ENCODE measurements at places on chromosomes 7 and 10.

DNA sequence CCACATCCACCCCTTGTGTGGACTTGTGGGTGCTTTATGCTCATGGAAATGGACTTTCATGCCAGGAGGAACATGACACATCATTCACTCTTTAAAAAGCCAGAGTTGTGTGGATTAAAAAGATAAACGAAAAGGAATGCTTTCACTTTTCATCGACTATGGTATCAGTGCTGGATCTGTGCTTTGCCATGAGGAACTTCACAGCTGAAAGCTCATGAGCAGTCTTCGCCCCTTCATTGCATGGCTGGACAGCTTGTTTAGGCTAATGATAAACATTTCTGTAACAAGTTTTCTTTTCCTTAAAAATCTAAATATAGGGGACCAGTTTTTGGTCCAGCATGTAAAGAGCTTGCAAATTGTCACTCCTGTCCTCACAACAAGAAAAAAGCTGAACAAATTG lies 173.6 kb upstream of the NPS start:
- no peak for DNase-seq

- no peak for DNase-seq
Measured at GRCh38 chr10:69093933-69094332, 6.0 kb downstream of the SRGN start.

GRCh38 chr10:1408651-1409367 lies 328.5 kb downstream of the ADARB2 start:
- no peak for DNase-seq

GRCh38 chr10:60943316-60944057 lies 498 bp downstream of the RHOBTB1 start:
- peak; percentile 74 for DNase-seq

DNA sequence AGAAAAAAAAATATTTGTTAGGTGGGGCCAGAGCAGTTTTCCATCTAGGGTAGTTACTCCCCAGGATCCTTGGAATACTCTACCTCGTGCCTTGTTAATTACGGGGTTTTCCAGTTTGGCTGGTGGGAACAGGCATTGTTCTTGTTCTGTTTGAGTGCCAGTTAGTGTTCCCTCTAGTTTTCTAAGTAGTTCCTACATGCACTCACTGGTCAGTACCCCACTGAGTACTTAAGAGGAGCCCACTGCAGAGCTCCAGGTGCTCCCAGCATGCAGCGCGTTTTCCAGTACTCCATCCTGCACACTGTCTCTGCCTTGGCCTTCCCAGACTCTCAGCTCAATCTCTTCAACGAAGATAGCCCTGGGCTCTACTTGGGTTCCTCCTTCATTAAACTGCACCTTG lies 58.0 kb downstream of the AHCYL2 start:
- DNase-seq: no peak

- DNase-seq: no peak
Measured at GRCh38 chr7:35380739-35381224, 126.9 kb upstream of the TBX20 start.

DNA sequence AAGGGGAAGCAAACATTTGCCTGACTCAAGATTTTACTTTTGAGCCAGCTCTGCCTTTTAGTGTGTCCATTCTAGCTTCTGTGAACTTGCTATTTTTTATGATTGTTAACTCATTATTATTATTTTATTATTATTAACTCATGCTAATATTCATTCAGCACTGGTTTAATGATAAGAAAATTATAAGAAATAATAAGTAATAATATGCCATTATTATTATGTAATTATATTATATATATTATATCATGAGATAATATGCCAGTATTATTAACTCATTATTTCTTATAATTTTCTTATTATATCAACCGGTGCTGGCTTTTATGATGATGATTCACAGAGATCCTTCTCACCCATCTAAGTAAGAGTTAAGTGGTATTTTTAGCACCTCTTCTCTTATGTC lies 79.3 kb upstream of the NPVF start:
- no peak for DNase-seq

DNA sequence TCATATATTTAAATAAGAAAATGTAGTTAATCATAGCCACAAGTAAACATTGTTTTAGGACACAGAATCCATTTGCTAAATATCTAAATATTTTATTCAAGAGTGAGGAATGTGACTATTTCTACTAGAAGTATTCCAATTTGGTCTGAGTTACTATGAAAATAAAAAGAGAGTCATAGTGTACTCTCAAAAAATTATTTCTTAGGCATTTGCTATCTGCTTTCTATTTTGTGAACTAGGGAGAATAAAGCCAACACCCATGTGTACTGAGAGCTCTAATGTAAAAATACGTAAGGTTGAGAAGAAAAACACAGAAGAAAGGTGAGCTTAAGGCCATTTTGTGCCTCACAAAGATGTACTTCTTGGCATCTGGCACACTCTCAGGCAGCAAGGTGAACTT lies 38.3 kb downstream of the PRTFDC1 start:
- DNase-seq: no peak

DNA sequence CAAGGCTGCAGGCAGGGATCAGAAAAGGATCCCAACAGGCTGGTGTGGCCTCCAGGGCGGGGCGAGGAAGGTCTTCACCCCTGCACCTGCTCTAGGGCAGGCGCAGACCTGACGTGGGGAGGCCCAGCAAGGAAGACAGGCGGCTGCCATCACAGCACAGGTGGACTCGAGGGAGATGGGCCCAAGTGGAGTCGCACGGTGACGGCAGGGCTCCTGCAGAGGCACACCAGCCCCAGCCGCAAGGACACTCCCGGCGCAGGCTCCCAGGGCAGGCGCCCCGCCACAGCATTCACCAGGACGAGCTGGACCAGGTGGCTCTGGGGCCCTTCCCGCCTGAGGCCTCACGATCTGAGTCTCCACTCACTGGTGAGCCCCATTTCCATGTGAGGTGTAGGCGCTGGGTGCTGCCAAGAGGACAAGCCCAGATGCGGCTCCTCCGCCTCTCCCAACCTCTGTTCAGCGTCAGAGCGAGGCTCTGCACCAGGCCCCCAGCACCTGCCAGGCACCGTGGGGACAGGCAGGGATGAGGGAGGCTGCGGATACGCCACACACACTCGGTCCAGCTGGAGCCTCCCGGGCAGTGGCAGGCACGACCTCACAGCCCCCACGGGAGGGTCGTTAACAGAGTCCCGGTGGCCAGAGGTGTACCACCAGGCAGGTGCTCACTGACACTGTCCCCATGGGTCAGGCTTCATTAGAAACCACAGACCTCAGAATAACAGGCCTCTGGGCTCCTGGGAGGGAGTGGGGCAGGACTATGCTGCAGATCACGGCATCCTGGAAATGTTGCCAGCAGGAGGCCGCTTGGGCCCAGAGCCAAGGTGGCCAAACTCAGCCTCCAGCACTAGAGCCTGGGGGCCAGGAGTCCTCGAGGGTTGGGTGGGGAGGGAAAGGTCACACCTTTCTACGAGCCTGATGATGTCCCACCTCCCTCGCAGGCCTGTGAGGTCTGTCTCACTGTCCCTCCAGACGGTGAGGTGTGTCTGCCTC lies 111.6 kb downstream of the MAD1L1 start:
- DNase-seq: no peak

- DNase-seq: no peak
Measured at GRCh38 chr10:64283621-64284020, 762.4 kb downstream of the REEP3 start.

DNA sequence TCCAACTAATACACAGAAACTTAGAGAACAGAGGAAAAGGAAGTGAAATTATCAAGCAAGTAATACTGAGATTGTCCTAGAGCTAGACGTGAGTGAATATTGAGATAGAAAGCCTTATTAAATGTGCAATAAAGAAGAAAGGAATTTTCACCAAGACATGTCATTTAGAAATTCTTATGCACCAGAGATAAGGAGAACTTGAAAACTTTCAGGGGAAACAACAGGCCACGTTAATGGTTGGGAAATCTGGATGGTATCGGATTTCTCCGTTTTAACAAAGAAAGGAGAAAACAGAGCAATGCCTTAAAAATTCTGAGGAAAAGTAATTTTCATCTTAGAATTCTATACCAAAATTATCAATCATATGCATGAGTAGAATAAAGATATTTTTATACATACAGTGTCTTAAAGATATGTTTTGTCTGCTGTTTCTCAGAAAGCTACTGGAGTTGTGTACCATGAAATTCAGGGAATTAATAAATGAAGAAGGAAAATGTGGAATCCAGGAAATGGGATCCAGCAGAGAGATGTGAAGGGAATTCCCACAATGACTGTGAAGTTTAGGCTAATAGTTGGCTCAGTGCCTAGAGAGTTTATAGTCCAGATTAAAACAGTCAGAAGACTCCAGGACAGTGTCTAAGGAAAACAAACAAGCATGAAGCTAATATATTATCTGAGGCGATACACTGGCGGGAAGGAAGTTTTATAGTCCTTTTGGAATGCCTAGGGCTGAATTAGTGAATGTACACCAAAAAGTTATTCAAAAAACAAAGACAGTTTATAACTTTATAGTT lies 159.5 kb downstream of the PPP1R9A start:
- no peak for DNase-seq

DNA sequence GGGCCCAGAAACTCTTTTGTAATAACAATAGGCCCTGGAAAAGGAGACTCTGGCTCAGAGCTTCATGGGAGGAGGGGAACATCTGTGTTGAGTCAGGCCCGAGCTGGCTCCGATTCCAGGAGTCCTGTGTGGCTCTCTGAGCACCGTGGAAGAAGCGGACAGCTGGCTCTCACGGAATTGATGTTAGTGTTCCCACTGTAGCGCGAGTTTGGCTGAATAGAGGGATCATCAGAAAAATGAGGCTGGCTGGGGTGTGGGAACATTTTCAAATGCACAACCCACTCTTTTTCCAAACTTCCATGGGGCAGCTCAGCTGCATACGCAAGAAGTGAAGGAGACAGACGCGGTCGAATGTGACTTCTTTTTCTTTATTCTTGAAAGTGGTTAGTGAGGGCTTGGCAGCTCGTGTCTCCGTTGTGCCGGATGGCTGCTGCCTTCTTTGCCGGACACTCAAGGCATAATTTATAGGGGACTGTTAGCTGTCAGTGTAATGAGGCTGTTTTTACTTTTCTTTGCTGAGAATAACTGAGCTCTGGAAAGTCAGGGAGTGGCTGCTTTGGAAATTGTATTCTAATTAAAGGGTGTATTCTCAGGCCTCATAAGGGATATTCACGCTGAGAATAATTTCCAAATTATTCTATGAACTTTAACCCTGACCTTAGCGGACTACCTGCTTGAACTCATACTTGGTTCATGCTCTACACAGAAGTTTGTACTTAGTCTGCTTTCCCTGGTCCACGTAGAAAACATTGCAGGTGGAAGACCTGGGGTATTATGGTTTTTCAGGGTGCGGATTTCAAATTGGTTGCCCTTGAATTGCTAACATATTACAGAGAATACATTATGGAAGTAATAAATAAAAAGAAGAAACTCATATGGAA lies 23.1 kb downstream of the MDFIC start:
- peak; percentile 84 for DNase-seq

- DNase-seq: peak; percentile 91
Measured at GRCh38 chr10:72308320-72308987, 34.7 kb downstream of the DDIT4 start.

DNA sequence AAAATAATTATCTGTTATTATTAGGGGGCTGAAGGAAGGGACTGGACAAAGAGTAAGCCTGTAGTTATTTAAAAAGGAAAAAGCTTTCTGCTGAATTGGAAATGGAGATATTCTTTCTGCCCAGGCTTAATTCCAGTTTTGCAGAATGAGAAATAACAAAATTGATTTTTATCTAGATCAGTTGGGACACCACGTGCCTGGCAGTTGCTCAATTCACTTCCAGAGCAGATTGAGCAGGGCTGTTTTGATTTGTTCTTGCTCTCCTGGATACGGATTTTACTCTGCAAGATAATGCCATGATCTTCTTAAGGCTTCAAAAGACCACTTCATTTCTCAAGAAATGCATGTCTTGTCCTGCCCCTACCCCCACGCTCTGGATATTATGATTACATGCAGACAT lies 524.3 kb downstream of the TCERG1L start:
- DNase-seq: no peak

GRCh38 chr10:69969977-69970376 lies 82.7 kb upstream of the MACROH2A2 start:
- no peak for DNase-seq

- no peak for DNase-seq
Measured at GRCh38 chr10:82691211-82691610, 816.2 kb downstream of the NRG3 start.

- no peak for DNase-seq
Measured at GRCh38 chr10:71737834-71738197, 18.2 kb upstream of the C10orf105 start.

DNA sequence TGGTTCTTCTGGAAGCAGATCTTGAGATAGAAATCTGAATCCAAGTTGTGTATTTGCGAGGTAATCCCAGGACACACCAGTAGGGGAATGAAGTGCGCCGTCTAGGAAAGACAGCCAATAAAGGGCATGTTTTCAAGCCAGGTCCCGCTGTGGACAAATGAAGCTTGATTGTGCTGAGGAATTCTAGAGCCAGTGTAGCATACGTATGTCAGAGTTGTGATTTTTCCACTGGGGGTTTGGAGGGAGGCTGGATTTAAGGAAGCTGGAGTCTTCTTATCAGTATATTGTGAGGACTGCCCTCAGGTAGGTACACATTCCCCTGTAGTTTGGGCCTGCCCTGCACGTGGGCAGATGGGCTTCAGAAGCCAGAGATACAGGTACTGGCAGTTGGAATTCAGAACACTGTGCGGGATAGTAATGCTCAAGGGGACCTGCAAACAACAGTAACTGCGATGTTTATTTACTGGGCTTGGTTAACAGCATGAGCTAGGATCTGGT lies 50.9 kb downstream of the GALNT11 start:
- DNase-seq: no peak

- DNase-seq: no peak
Measured at GRCh38 chr7:55641811-55642210, 69.5 kb upstream of the VOPP1 start.

GRCh38 chr7:26588511-26588910 lies 275.9 kb downstream of the SKAP2 start:
- no peak for DNase-seq

- DNase-seq: no peak
Measured at GRCh38 chr7:91674470-91674869, 206.0 kb downstream of the MTERF1 start.

DNA sequence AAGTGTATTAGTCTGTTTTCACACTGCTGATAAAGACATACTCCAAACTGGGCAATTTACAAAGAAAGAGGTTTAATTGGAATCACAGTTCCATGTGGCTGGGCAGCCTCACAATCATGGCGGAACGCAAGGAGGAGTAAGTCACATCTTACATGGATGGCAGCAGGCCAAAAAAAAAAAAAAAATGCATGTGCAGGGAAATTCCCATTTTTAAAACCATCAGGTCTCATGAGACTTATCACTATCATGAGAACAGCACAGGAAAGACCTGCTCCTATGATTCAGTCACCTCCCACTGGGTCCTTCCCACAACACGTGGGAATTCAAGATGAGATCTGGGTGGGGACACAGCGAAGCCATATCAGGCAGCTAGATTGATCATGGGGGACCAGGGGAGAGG lies 136.8 kb downstream of the EXOC4 start:
- DNase-seq: no peak

- DNase-seq: no peak
Measured at GRCh38 chr7:27548304-27548703, 114.4 kb downstream of the HIBADH start.

DNA sequence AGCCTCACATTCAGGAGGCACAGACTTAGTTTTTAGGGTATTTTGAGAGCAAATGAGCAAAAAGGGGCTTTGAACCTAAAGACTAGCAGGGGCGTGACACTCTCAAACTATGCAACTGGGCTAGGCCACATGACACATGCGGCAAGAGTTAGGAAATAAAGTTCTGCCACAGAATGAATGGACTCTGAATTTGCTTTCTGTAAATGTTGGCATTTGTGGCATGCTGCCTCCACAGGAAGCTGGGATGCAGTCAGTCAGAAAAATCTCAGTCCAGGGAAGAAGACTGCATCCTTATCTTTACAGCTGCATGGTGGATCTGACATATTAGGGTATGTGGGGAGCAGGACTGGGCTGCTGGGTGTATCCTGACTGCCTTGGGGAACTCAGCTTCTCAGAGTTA lies 181.0 kb downstream of the COBL start:
- DNase-seq: no peak
